ENCODE measurements at places on chromosomes 2 and 18.

DNA sequence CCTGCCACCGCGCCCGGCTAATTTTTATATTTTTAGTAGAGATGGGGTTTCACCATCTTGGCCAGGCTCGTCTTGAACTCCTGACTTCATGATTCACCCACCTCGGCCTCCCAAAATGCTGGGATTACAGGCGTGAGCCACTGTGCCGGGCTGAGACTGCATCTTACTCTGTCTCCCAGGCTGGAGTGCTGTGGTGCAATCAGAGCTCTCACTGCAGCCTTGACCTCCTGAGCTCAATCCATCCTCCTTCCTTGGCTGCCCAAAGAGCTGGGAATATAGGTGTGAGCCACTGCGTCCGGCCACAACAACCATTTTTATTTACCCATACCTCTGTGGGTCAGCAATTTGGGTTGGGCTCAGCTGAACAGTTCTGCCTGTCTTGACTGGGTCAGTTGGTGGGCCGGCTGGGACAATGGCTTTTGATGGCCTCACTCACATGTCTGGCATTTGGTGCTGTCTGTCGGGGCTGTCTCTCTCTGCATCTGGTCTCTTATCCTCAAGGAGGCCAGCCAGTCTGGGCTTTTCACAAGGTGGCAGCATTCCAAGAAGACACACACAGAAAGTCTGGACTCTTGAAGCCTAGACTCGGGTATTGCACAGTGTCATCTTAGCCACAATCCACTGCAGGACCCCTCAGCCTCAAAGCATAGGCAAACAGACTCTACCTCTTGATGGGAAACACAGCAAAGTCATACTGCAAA is 116.8 kb upstream of the GATA6 start:
- no peak for DNase-seq

DNA sequence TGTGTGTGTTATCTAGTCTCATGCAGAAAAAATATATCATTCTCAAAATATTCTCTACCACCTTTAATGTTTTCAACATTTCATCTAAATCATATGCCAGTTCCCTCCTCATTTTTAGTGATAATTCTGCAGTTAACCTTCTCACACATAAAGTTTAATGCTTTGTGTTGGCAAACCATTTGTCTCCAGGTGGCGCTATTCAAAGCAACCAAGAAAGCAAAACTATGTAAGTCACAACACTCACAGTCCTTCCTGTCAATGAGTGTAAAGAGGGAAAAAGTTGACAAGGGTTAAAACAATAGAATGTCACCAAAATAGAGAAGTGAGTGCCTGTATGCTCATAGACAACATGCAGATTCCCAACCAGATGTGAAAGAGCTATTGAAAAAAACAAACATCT is 961.6 kb upstream of the LRRTM1 start:
- DNase-seq = peak; percentile 55

- no peak for DNase-seq
Measured at GRCh38 chr18:68489013-68489792, 225.7 kb downstream of the TMX3 start.

DNA sequence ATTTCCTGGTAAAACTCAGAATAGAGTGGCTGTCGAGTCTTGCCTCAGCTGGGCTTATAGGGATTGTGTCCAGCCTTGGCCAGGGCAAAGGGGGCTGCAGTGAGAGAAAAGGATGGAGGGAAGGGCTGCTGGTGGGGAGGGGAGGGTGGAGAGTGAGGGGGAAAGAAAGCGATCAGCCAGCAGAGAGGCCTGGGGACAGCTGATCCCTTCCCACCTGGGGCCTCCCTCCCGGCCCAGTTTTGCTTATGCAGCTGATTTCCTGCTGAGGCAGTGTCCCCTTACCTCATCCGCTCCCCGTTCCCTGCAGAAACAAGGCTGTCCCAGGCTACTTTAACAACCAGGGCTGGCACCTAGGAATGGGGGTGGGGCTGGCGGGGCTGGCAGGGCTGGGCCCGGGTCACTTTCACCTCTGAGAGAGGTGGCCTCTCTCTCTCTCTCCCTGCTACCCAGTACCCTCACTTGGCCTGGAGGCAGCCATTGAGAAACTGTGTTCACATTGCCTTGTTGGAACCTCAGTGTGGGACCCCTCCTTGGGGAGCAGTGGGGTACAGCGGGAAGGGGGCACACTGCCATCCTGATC is 12.2 kb upstream of the GMPPA start:
- no peak for DNase-seq

- DNase-seq = no peak
Measured at GRCh38 chr2:38492042-38492615, 110.6 kb downstream of the HNRNPLL start.

GRCh38 chr2:226023383-226023782 is 623.9 kb downstream of the NYAP2 start:
- no peak for DNase-seq

DNA sequence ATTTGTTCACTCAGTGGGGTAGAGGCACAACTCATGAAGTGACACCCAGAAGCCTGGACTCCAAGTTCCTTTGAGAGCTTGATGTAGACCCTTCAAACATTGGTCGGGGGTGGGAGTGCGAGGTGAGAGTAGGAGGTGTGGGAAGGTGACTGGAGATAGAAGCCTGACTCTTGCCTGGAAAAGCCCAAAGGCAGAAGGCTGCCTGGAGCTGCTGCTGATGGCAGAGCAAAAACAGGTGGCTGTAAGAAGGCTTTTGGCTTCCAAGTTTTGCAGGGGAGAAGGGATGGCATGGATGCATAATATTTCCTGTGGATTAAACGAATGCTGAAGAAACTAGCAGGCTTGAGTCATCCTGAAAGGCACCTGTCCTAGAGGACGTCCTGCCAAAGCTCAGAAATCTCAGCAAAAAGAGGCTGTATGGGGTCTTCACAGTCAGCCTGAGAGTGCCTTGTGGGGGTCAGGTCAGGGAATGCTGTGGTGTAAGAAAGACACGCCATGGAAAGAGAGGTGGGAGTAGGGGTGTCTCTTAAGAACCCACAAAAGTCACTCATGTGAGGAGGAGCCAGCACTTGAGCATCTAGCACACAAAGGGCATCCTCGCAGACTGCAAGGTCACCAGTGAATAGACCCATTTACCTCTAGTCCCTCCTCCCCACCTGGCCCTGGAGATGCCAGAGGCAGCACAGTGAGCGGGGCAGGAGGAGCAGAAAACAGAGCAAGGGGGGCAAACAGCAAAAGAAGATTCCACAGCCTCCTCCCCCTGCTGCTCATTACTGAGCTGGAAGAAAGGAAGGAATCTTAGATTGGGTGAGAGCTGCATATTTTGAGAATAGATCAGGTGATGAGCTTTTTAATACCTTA is 37.5 kb downstream of the FASTKD2 start:
- no peak for DNase-seq

DNA sequence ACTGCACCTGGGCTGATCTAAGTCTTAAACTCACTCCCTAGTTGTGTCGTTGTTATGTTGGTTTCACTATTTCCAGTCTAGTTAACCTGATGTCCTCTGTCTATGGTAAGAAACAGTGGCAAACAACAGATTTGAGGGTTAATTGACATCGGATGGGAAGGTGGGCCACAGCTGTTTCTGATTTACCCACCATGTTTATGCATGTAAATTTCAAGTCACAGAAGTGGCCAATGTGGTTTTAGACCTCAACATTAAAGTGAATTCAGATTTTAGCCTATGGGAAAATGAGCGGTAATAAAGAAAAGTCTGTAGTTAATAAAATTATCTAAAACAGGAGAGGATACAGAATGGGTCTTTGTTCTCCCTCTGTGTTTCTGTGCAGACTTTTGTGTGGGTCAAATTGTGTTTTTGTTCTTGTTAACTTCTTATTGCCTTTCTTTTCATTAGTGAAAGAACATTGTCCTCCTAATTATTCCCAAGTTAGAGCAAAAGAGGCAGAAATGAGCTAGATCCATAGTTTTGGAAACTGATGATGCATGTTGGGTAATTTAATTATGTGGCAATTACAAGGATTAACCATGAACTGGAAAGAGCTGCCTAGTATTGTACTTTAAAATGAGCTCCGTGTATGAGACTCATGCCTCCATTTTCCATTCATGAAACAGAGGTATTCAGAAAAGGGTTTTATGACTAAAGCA is 83.2 kb downstream of the LAMA3 start:
- no peak for DNase-seq

DNA sequence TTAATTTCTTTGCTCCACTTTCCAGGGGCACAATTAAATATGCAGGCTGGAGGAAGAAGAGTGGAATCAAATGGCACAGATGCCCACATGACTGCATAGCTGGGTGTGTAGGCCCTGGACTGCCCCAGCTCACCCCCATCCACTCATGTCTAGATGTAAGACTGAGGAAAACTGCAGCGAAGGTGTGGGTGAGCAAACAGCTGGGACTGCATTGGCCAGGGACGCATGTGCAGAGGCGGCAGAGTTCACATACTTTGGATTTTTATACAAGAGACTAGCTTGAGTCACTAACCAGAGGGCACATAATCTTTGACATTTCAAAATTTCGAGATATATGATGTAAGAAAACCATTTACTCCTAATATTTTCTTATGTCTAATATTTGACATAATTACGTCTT is 60.1 kb downstream of the SPIRE1 start:
- DNase-seq = peak; percentile 83
